Cardiac ventricle fibroblast (primary cell): ENCODE measurements at places on chromosomes 13 and 19. TPM values are rescaled to one million over a fixed set of nuclear protein-coding genes. Genes with fewer than 3 reads are reported as not detected.

Gene ZNF723
- total RNA-seq = not detected in 2 replicates

Gene PIP5K1C
- 33.2 and 39.6 TPM in 2 replicates for total RNA-seq

Gene MBD3L3
- not detected in 2 replicates for total RNA-seq

Gene CD37
- total RNA-seq = not detected in 2 replicates

Gene C1QTNF9
- total RNA-seq = not detected in 2 replicates

Gene FCAR
- not detected in 2 replicates for total RNA-seq

Gene NUDT15
- 7.3 and 9.2 TPM in 2 replicates for total RNA-seq

Gene ZNF211
- 4.4 and 4.5 TPM in 2 replicates for total RNA-seq

Gene PDE4C
- not detected in 2 replicates for total RNA-seq

Gene ADM5
- not detected in 2 replicates for total RNA-seq

Gene MUC16
- not detected in 2 replicates for total RNA-seq

Gene ZNF554
- 2.6 and 4.4 TPM in 2 replicates for total RNA-seq

Gene MIR17HG
- total RNA-seq = 1.4 and 1.5 TPM in 2 replicates

Gene ZNF235
- 3.4 and 6.6 TPM in 2 replicates for total RNA-seq

Gene NTF4
- total RNA-seq = not detected in 2 replicates

Gene SHC2
- 3.1 TPM in 2 replicates for total RNA-seq

Gene CEACAM19
- total RNA-seq = 1.2 and 1.4 TPM in 2 replicates

Gene MYH14
- 0.19 TPM in 1 of 2 replicates, not detected in the other for total RNA-seq

Gene FUT3
- not detected in 2 replicates for total RNA-seq

Gene GFY
- not detected in 2 replicates for total RNA-seq

Gene FGF21
- not detected in 2 replicates for total RNA-seq

Gene ZNF85
- 2.0 and 4.2 TPM in 2 replicates for total RNA-seq

Gene CYP4F11
- not detected in 2 replicates for total RNA-seq

Gene SOHLH2
- 0.68 and 1.4 TPM in 2 replicates for total RNA-seq

Gene PDX1
- total RNA-seq = not detected in 2 replicates

Gene GNG7
- 0.69 and 0.88 TPM in 2 replicates for total RNA-seq

Gene IGFL3
- total RNA-seq = not detected in 2 replicates

Gene IFNL1
- not detected in 2 replicates for total RNA-seq

Gene MAP1S
- total RNA-seq = 28.3 and 29.8 TPM in 2 replicates

Gene KLK12
- not detected in 2 replicates for total RNA-seq

Gene IRS2
- 14.3 and 17.4 TPM in 2 replicates for total RNA-seq

Gene ATP4A
- total RNA-seq = not detected in 2 replicates

Gene ZNF773
- 11.2 and 16.2 TPM in 2 replicates for total RNA-seq

Gene CCDC194
- total RNA-seq = not detected in 2 replicates

Gene CCNA1
- total RNA-seq = 0.37 and 1.0 TPM in 2 replicates

Gene ADGRE3
- not detected in 2 replicates for total RNA-seq

Gene IGLON5
- total RNA-seq = 0.44 and 0.62 TPM in 2 replicates

Gene COX7A1
- total RNA-seq = 10.0 and 10.2 TPM in 2 replicates

Gene PRKACA
- 77.6 and 82.4 TPM in 2 replicates for total RNA-seq

Gene OVOL3
- total RNA-seq = not detected in 2 replicates

Gene KLK14
- total RNA-seq = not detected in 2 replicates

Gene ZNF583
- 4.2 and 7.7 TPM in 2 replicates for total RNA-seq

Gene FREM2
- total RNA-seq = not detected in 2 replicates

Gene ZNF442
- 1.3 and 2.2 TPM in 2 replicates for total RNA-seq

Gene CABP5
- total RNA-seq = not detected in 2 replicates

Gene OR10H1
- total RNA-seq = not detected in 2 replicates

Gene SIPA1L3
- 6.6 and 16.6 TPM in 2 replicates for total RNA-seq

Gene KIR2DL4
- total RNA-seq = not detected in 2 replicates
